ENCODE measurements at places on chromosomes 1 and 21.

DNA sequence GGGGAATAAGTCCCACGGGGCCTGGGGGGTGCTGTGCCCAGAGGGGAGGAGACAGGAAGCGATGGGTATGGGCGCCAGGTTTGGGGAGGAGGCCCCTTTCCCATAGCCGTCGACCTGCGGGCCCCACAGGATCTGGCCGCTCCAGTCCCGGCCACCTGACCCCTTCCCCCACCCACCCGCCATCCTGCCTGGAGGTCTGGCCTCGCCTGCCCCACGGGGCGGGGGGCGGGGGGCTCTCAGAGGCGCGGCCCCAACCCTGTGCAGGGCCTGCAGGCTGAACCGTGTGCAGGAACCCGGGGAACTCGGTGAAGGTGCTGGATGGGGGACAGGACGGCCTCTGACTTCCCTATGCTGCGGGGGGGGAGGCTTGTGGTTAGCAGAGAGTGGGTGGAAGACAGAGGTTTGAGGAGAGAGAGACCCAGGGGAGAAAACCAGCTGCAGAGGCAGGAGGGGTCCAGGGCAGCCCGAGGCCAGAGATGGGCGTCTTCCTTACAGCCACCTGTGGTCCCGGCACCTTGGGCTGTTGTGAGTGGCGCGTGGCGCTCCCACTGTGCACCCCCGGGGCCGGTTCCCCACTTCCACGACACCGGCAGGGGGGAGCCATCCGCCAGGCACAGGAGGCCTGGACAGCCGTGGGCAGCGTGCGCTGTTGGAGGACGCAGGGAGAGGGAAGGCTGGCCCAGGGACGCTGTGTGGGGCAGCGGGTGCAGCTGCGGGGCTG is 2.5 kb upstream of the TNFRSF18 start:
- no peak for DNase-seq

- DNase-seq = no peak
Measured at GRCh38 chr1:63887809-63888208, 114.0 kb downstream of the ROR1 start.

GRCh38 chr21:36205962-36206361 is 49.3 kb downstream of the DOP1B start:
- DNase-seq = no peak

DNA sequence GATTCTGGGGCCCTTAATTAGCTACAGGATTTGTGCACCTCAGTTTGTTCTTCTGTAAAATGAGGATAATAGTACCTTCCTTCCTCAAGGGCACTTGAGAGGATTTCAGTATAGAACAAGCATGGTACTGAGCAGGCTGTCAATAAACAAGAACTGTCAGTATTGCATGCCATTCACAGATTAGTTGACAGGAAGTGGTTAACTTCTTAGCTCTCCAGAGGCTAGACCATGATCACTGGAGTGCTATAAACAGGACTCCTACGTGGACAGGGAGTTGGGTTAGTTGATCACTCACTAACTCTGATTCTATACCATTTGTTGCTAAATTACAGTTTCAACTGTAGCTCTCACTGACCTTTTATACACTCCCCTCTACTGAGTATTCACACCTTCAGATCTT is 126.2 kb upstream of the DAB1 start:
- peak; percentile 10 for DNase-seq

DNA sequence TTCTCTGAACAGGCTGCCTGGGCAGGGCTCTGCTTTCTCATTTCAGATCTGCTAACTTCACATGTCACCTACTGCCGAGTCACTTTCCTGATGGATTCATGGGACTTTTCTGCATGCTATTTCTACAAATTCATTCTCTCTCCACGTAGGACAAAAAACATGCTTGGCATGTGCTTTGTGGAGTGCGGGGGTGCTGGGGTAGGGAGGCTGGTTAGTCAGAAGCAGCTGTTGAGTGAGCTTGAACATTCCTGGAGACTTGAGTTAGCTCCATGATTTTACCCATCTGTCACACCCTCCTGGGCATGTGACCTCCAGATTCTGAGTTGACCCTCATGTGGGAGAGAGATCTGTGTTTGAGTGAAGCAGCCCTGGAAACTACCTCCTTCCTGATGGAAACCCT is 71.4 kb downstream of the UCK2 start:
- DNase-seq = peak; percentile 99

- peak; percentile 10 for DNase-seq
Measured at GRCh38 chr1:218266356-218266755, 18.7 kb upstream of the RRP15 start.

DNA sequence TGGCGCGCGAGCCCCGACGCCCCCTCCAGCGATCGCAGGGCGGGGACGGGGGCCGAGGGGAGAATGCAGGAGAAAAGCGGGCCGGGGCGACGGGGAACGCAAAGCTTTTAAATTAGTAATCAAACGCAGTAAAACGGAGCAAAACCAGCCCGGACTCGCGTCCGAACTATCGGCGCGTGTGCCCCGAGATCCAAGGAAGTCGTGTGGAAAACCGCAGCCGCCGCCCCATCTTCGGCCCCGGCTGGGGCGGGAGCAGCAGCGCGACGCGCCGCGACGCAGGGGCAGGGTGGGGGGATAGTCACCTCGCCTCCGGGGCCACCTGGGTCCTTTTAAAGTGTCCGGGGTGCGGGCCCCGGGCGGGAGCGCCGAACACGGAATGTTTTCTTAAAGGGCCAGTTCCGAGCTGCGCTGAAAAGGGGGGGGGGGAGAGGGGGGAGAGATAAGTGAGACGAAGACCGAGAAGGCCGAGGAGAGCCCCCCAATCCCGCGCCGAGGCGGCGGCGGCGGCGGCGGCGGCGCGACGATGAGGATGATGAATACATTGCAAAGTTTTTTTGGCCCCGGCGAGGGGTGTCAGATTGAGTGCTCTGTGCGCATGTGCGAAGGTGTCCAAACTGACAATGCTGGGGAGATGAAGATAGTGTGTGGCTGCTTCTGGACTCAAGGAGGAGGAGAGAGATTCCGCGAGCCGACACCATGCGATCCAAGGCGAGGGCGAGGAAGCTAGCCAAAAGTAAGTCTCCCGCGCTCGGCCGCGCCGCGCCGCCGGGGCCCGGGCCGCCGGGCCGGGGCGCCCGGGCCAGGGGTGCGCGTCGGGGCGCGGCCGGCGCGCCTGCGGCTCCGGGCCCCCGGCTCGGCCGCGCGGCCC is at the start of gene PRDM16:
TSS of gene PRDM16 (plus strand) at position 640 of the 868 bp plus-strand sequence. CDS start at position 697, 57 bp downstream.
- DNase-seq = peak; percentile 43

GRCh38 chr1:156963621-156964020 is 43.2 kb downstream of the LRRC71 start:
- peak; percentile 10 for DNase-seq

- no peak for DNase-seq
Measured at GRCh38 chr1:89682611-89683010, 49.7 kb downstream of the LRRC8C start.

DNA sequence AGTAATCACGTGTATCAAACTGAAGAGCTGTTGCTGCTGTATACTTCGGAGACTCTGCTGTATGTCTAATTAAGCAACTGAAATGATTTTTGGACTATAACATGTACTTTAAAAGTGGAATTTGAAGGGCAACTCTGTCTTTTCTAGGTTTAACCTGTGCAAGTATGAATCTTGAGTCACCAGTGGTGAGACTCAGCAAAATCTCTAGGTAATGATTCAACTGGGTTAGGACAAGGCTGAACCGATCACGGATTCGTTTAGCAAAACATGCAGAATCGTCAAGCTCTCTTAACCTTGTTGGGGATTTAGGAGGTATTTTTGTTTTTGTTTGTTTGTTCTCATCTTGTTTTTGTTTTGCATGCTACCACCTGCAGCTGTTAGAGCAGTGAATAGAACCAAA is 149.6 kb downstream of the CYYR1 start:
- DNase-seq = no peak

- peak; percentile 28 for DNase-seq
Measured at GRCh38 chr1:209787551-209787950, 3.2 kb upstream of the C1orf74 start.

DNA sequence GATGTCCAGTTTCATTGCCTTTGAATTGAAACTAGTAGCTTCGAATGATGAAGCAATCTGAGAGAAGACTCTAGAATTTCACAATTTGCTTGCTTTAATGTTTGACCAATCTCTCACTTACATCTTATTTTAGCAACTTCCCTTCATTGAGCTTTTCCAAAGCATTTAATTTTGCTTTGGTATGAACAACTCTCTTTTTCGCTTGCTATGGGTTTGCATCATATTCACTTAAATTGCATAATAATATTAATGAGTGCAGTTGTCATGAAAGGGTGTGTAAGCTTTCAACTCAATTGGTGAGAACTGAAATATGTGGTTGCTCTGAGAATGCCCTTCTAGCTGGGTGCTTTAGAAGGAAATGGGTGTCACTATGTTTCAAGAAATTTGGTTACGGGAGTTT is 309.2 kb downstream of the HLX start:
- DNase-seq = peak; percentile 50

DNA sequence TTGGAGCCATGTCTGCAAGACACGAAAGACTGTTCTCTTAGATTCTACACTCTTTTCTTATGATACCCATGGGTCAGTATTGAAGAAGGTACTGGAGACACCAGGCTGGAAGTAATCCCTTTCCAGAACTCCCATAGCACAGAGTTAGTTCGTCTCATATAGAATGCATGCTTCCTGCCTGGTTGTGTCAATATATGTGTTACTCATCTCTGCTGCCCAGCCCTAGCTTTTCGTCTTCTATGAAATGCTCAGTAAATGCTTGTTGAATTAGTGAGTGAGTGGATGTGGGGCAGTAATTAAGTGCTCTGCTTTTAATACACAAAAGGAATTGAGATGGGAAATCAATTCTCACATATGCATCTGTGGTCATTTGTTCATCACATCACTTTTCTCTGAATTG is 32.1 kb downstream of the ADCY10 start:
- DNase-seq = no peak

DNA sequence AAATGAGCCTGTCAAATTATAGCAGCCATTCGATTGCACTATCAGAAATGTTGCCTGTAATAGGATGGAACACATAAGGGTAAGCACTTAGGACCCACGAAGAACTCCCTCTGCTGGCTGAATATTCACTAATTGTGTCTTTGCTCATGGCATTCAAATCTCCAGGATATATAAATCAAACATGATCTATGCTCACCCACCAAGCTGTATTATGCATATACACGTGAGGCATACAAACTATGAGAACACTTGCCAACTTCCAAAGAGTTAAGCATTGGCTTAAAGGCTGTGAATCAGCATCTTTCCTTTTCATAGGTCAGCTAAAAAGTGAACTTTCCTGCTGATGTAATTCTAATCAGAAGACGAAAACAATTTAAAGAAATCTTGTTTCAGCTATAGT is 34.5 kb downstream of the TMPRSS15 start:
- no peak for DNase-seq

- DNase-seq = peak; percentile 46
Measured at GRCh38 chr1:50605186-50605875, 182.1 kb upstream of the DMRTA2 start.

DNA sequence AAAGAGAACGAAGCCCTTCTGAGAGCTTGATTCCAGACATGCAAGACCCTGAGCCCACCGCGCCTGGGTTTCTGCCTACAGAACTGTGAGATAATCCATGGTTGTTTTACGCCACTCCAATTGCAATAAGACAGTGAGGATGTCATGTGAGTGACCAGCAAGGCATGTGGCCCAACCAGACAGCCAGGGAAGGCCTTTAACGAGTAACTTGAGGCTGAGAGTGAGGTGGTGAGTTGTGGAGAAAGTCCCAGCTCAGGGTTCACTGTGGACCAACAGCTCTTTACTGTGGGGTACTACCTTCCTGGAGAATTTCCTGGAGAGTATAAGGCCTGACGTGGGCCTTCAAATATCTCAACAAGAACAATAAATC is 153.9 kb downstream of the ETS2 start:
- DNase-seq = no peak

GRCh38 chr1:44210595-44210994 is 2.7 kb upstream of the DMAP1 start:
- no peak for DNase-seq

DNA sequence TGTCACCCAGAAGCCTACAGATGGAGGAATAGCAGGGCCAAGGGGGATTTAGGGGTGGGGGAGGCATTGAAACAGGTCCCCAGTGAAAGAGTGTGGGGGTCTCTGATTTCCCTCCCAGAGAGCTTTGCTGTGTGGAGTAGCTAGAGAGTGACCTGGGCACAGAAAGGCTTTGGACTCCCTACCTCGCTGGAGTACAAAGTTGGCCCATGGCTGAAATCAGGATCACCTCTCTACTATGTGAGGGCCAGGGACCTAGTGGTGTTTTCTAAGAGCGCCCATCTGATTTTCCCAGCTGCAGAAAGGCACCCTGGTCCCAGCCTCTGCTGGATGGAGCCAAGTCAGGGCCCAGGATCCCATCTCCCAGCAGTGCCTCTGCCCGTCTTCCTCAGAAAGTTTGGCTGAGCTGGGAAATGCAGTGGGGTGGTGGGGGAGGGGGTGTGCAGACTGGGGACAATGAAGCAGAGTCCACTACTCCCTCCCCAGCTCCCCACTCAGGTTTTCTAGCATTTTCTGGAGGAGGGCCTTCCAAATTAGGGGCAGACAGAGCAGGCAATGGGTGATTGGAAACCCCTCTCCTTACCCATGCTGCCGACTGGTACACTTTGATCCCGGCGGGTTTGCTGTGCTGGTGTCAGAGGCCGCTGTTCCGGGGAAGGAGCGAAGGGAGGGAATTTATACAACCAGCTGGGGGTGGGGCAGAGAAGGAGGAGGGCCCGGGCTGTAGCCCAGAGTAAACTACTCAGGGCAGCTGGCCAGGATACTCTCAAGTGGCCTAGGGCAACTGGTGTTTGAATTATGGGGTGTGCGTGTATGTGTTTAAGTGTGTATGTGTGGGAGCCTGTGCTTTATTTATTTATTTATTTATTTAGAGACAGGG is at the start of gene SELENBP1:
TSS of gene SELENBP1 (minus strand) at position 648 of the 877 bp plus-strand sequence. CDS start at position 584, 64 bp downstream.
- DNase-seq = peak; percentile 70

DNA sequence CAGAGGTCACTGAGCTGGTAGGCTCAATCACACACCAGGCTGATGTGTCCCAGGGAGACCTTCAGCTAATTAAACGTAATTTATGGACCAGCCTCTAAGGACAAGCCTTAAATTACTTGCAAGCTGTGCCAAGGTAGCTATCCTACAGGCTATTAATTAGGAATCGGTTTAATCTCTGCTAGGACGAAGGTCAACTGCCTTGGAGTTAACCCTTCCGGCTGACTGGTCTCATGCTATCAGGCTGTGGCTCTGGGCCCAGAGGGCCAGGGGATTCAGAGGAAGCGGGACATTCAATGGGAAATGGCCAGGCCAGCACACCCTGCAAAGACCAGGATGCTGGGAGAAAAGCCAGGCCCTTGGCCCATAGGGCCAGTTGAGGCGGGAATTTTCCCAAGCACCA is 19.0 kb downstream of the DHRS3 start:
- DNase-seq = no peak

GRCh38 chr1:224435999-224436398 is 1.4 kb upstream of the WDR26 start:
- no peak for DNase-seq

- DNase-seq = no peak
Measured at GRCh38 chr1:118692143-118692542, 296.0 kb downstream of the TBX15 start.

All from AG10803 (cell line).